ENCODE measurements at places on chromosomes 12 and 14.

GRCh38 chr14:68714991-68715924 is 77.6 kb downstream of the ZFP36L1 start:
- DNase-seq, result peak; percentile 30

- no peak for DNase-seq
Observed at GRCh38 chr12:68781728-68782127, 26.2 kb upstream of the MDM2 start.

GRCh38 chr12:13177373-13177772 is 19.2 kb upstream of the EMP1 start:
- DNase-seq, result peak; percentile 70

- peak; percentile 12 for DNase-seq
Observed at GRCh38 chr14:65846196-65846868, 433.8 kb downstream of the FUT8 start.

GRCh38 chr12:53478865-53479264 is 20.4 kb downstream of the MAP3K12 start:
- no peak for DNase-seq

GRCh38 chr14:59704054-59704645 is 127.5 kb upstream of the CCDC175 start:
- DNase-seq, result no peak

GRCh38 chr12:78002878-78003277 is 172.2 kb downstream of the NAV3 start:
- no peak for DNase-seq

DNA sequence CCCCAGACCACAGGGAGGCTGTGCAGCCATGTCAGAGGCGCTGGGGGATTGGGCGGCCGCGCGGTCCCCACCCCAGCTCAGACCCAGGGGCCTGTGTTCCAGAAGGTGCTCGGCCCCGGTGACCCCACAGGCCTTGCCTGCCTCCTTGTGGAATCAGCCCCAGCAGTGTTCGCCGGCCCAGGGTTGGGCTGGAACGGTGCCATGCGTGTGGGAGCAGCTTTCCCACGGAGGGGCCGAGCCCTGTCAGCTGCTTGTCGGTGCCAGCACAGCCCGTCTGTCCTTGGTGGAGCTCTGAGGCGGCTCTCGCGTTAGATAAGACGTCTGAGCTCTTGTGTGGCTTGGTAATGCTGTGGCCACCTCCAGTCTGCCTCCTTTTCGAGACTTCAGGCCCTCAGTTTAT is 8.5 kb downstream of the ZFYVE21 start:
- DNase-seq, result no peak

- DNase-seq, result no peak
Observed at GRCh38 chr14:77044783-77045237, 16.3 kb upstream of the IRF2BPL start.

DNA sequence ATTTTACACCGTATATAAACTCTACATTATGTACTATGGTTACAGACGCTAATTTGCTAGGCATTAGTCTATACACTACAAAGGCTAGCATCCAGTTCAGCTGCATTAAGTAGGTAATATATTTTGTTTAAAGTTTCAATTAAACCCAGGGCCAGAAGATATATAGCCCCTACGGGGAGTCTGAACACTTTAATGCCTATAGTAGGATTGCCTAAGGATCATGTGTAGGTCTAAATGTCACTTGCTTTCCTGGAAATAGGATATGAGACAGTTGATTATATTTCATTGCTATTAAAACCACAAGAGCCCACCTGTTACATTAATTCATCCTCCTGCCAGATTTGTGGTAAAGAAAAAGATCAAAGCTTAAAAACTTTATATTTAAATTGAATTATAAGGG is 286.9 kb downstream of the TMTC2 start:
- DNase-seq, result no peak

- no peak for DNase-seq
Observed at GRCh38 chr14:61187196-61187905, 93.8 kb downstream of the TMEM30B start.

DNA sequence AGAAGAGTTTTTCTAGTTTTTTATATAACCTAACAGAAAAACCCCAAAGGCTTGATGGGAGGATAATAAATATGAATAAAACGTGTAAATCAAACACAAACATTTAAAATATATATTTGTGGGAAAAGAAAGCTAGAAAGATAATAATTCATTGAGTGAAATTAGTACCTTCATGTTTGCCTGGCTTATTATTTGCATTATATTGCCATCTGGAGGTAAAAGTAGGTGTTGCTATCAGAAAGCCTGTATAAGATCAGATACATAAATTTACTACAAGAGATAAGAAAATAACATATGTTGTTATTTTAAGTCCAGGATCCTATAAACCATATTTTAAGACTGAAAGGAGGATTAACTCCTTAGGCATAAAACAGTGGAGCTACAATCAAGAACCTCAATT is 77.7 kb downstream of the NTS start:
- peak; percentile 44 for DNase-seq

DNA sequence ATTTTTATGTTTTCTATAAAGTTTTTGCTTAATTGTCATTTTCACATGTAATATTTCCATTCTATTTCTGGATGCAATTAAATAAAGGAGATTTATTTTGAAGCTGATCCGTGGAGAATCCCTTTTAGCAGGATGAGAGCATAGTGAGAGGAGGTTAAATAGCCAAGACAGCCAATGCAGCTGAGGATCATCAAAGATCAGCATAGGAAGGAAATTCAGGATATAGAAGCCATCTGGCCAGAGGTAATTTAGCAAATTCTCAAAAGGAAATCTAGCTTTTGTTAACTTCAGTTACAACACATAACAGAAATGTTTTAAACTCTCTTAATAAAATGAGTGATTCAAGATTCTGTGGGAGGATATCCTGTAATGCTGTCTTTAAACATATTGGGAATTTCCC is 122.8 kb upstream of the PDE3A start:
- no peak for DNase-seq

DNA sequence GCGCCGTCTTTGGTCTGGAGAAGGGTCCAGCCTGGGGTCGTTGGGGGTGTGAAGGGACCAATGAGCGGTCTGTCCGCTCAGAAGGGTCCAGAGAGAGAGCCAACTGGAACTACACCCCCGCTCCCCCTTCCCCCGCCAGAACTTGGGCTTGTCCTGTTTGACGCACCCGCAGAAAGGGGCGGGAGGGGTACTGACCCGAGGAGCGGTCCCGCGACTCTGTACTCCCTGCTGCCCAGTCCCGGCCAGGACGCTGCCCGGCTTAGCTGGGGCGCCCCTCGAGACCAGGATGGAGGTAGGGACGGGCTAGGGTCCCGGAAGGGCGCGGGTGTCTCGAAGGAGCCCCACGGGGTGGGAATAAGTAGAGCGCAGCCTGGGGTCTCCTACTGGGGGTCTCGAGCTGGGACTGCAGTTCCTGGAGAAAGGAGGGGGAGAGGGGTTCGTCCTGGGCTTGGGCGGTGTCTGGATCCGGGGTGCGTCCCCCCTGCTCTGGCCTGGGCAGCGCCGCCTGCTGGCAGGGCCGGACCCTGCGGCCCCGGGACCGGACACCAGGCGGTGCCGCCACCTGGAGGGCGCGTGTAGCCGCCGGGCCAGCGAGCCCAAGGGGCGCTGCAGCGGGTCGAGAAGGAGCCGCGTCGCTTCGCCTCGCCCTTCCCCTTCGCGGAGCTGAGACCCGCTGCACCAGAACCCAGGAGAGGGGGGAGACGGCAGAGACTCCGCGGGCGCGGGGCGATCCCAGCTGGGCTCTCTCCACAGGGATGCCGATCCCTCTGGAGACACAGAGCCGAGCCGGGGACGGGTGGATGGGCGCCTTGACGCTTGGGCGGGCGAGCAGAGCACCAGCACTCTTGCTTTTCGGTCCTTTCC is 3.8 kb upstream of the CACNB3 start:
- peak; percentile 84 for DNase-seq

DNA sequence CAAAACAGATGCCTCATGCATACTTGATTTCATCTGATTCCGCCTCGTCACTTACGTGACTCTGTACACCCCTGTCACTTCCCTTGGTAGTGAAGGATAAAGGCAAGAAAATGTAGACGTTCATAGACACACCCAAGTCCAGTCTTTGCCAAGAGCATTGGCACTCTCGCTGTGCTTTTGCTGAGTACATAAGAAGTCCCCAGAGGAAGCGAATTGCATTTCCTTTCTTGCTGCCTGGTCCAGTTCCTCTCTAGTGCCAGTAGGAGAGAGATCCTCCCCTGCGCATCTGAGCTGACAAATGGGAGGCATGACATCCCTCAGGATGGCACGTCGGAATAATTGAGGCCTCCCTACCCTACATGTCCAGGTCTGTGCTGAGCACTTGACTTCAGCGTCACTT is 21.3 kb upstream of the RIN3 start:
- DNase-seq, result no peak

DNA sequence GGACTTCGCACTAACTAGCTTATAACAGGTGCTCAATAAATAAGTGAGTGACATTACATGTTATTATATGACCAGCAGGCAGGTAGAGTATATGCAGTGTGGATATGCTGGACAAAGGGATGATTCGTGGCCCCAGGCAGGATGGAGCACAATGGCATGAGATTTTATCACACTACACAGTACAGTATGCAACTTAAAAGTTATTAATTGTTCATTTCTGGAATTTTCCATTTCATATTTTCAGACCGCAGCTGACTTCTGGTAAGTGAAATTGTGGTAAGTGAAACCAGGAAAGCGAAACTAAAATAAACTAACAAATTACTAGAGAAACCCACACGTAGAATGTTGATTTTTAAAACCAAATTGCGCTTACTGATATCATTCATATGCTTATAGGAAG is 3.3 kb downstream of the PARP11 start:
- DNase-seq, result no peak

- DNase-seq, result no peak
Observed at GRCh38 chr12:99138393-99138792, 493.3 kb downstream of the APAF1 start.

DNA sequence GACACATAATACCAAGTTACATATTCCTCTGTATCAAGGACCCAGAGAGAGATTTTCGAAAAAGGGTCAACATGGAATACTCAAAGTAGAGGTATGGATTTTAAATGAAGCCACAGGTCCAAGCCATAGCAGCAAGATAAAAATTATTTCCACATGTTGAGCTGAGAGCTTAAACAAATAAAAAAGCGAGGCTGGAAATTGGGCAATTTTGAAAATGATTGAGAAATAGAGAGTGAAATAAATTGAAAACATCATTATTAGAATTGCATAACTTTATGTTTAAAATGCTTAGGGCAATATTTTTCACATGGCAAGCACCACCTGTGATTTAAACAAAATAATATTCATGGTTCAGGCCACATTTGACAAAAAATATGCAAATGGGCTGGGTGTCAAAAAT is 1251.0 kb upstream of the USP15 start:
- DNase-seq, result no peak

DNA sequence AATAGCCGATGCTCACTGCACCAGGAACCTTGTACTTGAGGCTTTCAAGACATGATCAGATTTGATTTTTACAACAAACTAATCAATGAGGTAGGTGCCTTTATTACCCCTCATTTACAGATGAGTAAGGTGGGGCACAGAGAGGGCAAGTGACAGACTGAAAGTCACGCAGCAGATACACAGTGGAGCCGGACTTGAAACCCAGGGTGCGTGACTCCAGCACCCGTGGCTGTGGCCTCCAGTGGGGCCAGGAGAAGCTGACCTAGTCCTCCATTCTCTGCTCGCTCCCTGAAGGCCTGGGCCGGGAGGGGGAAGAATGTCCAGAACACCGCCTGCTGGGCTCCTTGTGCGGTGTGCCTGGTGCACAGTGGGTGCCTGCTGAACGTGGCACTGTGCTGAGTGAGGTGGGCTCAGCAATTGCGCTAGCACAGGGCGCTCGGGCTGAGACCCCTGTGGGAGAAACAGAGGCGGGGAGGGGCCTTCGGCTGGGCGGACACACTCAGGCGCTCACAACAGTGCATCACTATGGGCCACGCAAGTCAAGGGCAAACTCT is 125.2 kb downstream of the CALM1 start:
- no peak for DNase-seq

- no peak for DNase-seq
Observed at GRCh38 chr14:91866061-91866460, 1.3 kb downstream of the TC2N start.

DNA sequence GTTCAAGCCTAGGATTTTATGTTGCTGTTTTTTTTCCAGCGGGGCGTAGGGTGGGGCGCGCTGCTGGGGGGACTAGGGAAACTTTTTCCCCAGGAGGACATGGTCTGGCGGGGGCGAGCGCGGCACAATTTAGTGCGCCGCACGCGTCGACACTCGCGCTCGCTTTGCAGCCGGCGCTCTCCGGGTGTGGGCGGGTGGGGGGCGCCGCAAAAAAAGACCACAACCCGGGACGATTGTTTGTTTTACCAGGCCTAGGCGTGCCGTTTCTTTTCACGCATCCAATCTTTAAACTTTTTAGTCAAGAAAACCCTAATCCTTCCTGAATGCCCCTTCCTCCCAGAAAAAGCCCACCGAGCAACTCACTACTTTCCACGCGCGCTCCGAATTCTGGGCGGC is 865 bp upstream of the ZFP36L1 start:
- no peak for DNase-seq

- DNase-seq, result no peak
Observed at GRCh38 chr14:51621654-51622053, 30.1 kb upstream of the FRMD6 start.

GRCh38 chr12:87253157-87253556 is 776.0 kb downstream of the C12orf50 start:
- DNase-seq, result peak; percentile 25

DNA sequence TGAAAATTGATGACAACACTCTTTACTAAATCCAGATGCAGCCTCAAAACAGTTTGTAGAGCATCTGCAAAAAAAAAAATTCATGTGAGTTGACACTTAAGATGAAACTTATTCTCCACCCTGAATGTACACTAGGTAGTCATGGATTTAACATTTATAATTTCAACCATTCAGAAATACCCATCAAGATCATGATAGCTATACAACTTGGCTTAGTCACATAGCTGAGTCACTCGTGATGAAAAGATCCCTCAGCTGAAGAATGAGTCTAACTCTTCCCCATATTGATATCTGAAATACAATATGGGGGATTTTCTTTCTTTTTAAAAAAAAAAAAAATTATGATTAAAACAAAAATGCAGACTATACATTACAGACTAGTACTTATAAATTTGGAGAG is 104.8 kb upstream of the PLEKHG7 start:
- DNase-seq, result peak; percentile 89

- DNase-seq, result peak; percentile 60
Observed at GRCh38 chr12:131830914-131831571, 2.9 kb downstream of the MMP17 start.

- no peak for DNase-seq
Observed at GRCh38 chr14:102418853-102419240, 56.1 kb downstream of the TECPR2 start.

DNA sequence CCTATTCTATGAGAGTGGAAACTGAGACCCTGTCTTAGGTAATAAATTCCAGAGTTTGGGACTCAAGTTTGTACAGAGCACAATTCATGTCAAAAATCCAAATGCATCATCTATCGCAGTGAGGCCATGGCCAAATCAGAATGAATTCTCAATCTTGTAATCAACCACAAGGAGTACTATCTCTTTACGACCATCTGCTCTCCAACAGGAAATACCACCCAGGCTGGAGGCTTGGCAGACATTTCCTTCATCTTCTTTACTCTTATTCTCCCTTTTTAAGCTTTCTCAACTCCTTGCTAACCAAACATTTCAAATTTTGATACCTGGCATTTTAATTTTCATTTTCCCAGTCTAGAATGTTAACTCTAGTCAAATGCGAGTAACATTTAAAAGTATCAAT is 32.7 kb upstream of the RNU6-7 start:
- no peak for DNase-seq
